ENCODE measurements at places on chromosomes 1 and 21.

DNA sequence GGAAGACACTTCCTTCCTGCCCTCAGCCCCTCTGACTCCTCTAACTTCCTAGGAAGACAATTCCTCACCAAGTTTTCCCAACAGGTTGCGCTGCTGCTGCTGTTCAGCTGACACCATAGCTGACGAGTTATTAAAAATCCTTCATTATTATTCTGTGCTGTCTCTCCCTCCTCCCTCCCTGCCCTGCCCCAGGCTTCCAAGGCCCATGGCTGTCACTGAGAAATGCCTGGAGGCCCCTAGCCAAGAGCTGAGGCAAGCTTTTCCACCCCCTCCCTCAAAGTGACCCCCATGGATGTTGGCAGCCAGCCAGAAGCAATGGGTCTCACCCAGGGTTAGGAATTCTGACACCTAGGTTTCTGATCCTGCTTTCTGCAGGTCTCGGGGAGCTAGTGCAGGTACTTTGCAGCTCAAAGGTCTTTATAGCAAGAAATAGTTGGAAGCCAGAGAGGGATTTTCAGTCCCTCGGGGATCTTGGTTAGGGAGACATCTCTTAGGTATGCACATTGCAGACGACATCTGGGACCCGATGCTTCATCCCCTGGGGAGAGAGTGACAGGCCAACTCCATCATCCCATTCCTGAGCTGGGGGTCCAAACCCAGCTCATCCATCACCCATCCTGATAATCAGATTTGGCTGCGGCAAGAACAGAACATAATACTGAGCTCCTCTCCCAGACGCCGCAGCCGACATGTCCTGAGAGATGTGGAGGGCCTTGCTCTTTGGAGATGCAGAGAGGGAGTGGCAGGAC is 65.0 kb downstream of the KIRREL1 start:
- no peak for DNase-seq

GRCh38 chr1:53546409-53547155 is 87.4 kb downstream of the DMRTB1 start:
- DNase-seq, result no peak

DNA sequence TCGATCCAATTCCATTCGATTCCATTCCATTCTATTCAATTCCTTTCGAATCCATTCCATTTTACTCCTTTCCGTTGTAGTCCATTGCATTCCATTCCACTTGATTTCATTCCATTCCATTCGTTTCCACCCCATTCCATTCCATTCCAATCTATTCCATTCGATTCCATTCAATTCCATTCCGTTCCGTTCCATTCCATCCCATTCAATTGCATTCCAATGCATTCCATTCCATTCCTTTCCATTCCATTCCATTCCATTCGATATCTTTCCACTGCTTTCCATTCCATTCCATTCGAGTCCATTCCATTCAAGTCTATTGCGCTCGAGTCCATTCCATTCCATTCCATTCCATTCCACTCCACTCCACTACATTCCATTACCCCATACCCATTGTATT is 2568.7 kb upstream of the TPTE start:
- DNase-seq, result no peak

- no peak for DNase-seq
Observed at GRCh38 chr1:52659356-52659755, 26.4 kb downstream of the SHISAL2A start.

- DNase-seq, result no peak
Observed at GRCh38 chr21:22223385-22223784, 1225.2 kb downstream of the NCAM2 start.

DNA sequence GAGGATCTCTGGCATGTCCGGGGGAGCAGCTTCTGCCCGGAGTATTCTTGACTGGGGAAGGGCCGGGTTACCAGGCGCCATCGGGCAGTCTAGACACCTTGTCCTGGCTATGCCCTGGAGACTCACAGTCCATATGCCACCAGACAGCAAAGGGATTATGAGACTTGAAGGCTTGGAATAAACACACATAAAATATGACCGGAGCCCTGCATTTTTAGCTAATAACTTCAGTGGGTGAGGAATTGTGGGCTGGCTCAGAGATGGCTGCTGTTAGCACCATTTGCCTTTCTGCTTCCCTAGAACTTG is 15.5 kb downstream of the NTPCR start:
- DNase-seq, result no peak

- DNase-seq, result no peak
Observed at GRCh38 chr1:168608796-168609715, 32.7 kb downstream of the XCL1 start.

- DNase-seq, result no peak
Observed at GRCh38 chr21:35909456-35910223, 150.7 kb downstream of the SETD4 start.

GRCh38 chr1:198788561-198789064 is 149.8 kb downstream of the PTPRC start:
- no peak for DNase-seq

DNA sequence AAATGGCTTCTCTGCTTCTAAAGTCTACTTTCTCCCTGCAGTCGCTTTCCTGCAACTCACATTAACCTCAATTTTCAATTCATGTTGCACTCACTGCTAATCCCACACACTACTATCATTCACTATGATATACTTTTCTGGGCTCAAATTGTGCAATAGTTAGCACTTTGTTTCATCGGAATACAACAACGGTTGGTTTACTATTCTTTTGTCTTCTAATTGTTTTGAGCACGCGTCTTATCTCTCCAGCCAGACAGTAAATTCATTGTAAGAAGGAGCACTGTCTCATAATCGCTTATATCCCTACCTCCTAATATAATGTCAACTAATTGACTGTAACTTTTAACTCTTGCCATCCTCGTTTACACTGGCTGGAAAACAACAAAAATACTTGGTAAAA is 3.9 kb upstream of the PALMD start:
- DNase-seq, result no peak

GRCh38 chr21:15826147-15826780 is 96.5 kb downstream of the USP25 start:
- DNase-seq, result no peak
